ENCODE measurements at places on chromosomes 4 and X.

- H3K4me3 ChIP-seq, result no peak overlapping the region
- DNase-seq, result no peak
- H3K27me3 ChIP-seq, result no peaks in the 10 kb centered on the region
- no peak overlapping the region for H3K27ac ChIP-seq
- H3K36me3 ChIP-seq, result no peaks in the 10 kb centered on the region
These were observed 989.2 kb upstream of the LCORL start for GRCh38 chr4:19010761-19011160.

DNA sequence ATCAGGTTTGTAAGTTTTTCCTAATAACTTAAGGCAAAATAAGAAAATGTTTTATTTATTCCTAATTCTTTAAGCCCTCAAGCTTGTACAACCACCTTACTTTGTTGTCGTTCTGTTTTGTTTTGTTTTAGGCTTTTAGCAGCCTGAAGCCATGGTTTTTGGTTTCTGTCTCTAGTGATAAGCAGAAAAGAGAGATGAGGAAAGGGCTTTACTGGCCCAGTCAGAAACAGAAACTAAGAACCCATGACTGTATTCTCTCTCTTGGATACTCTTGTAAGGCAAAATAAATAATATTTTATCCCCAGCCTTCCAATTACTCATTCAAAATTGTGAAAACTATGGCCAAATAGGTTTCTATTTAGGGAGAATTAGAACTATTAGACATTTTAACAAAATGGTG lies 29.4 kb downstream of the TBC1D19 start:
- no peaks in the 10 kb centered on the region for H3K36me3 ChIP-seq
- H3K4me1 ChIP-seq, result no peaks in the 10 kb centered on the region
- H3K27ac ChIP-seq, result no peak overlapping the region

DNA sequence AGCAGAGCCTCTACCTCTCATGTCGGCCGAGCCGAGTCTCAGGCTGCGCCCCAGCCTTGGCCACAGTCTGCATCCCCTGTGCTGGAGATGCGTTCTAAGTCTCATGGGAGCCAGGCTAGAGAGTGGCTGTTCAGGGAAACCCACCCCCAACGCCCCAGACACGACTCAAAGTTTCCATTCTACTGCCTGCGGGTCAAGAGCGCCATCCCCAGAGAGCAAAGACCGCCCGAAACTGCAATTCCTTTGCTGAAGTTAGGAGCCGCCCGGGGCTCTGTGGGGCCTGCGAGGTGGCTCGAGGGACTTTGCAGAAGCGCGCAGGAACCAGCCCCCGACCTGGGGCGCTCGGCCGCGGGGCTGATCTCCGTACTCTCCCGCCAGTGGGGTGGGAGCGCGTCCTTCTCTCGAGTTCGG lies 10.0 kb upstream of the ELF4 start:
- DNase-seq, result no peak
- no peaks in the 10 kb centered on the region for H3K36me3 ChIP-seq
- H3K27me3 ChIP-seq, result no peaks in the 10 kb centered on the region
- H3K27ac ChIP-seq, result peak overlapping the region; percentile 48
- peaks cover 14% of the 10 kb centered on the region for H3K4me1 ChIP-seq

DNA sequence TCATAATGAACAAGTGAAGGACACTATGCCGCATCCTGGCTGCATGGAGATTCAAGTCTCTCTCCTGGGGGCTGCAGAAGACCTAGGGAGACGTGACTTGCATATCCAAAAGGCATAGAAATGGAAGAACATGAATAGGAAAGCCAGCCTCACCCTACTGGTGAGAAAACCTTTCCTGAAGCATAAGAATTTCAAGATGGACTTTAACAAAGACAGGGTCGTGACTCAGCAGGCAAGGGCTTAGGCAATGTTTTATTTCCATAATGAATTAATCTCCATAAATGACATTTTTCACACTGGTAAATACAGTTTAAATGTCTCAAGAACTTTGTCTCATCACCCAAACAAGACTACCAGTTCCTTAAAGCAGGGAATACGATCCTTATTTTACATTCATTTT lies 78.9 kb downstream of the RFC1 start:
- no peak for DNase-seq
- H3K27ac ChIP-seq, result no peak overlapping the region
- peaks cover 72% of the 10 kb centered on the region for H3K36me3 ChIP-seq
- H3K4me3 ChIP-seq, result no peak overlapping the region
- no peaks in the 10 kb centered on the region for H3K27me3 ChIP-seq

DNA sequence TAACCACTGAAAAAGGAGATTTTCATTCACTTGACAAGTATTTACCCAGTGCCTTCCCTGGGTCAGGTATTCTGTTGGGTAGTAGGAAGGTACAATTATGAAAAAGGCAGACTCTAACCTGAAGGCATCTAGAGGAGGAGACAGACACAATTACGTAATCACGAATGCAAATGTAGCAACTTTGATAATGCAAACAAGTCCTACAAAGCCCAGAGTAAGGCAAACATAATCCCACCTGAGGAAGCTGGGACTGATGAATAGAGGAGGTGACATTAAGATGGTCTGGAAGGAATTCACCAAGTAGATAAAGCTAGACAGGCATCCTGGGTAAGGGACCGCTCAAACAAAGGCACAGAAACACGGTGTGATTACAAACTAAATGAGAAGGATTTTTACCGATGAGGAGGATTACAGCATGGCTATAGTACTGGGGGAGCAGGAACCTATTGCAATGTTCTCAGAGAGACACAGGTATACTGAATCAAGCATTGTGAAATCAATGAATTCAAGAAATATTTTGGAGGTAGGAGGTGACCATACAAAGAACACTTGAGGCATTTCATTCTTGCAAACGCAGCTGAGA lies 37.1 kb downstream of the TMEM150C start:
- no peak overlapping the region for H3K4me3 ChIP-seq
- H3K4me1 ChIP-seq, result no peaks in the 10 kb centered on the region
- no peaks in the 10 kb centered on the region for H3K36me3 ChIP-seq
- no peaks in the 10 kb centered on the region for H3K27me3 ChIP-seq
- no peak for DNase-seq

DNA sequence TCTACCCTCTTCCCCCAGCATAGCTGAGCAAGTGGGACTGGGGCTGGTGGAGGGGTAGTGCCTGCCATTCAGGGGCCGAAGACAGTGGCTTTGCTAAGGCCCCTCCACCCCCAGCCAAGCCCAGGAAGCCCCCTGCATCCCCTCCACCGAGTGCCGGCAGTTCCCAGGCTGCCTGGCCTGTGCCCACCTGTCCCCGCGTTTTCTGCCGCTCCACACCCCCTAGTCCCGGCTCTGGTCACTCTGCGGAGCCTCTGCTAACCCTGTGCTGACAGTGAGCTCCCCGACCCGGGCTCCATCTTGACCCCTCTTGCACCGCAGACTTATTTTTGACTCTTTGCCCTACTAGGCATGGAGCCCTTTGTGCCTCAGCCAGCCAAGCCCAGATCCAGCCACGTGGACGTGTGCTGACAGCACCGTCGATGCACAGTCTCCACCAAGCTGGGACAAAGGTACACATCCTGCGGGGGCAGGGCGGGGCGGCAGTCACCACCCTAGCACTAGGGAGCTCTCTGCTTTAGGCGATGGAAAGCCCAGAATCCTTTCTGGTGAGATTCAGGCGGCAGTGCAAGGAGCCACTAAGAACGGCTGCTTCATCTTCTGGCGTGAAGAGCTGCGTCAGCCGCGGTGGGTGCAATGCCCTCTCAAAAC lies 96.6 kb downstream of the PHKA2 start:
- no peaks in the 10 kb centered on the region for H3K36me3 ChIP-seq
- peak overlapping the region; percentile 39 for H3K27ac ChIP-seq
- H3K4me3 ChIP-seq, result no peak overlapping the region
- H3K27me3 ChIP-seq, result no peaks in the 10 kb centered on the region
- DNase-seq, result no peak
- peaks cover 22% of the 10 kb centered on the region for H3K4me1 ChIP-seq

- no peak for DNase-seq
- H3K27me3 ChIP-seq, result no peaks in the 10 kb centered on the region
- H3K27ac ChIP-seq, result no peak overlapping the region
- no peaks in the 10 kb centered on the region for H3K36me3 ChIP-seq
- H3K4me3 ChIP-seq, result no peak overlapping the region
These were observed 75.9 kb upstream of the CITED1 start for GRCh38 chrX:72381439-72382201.

DNA sequence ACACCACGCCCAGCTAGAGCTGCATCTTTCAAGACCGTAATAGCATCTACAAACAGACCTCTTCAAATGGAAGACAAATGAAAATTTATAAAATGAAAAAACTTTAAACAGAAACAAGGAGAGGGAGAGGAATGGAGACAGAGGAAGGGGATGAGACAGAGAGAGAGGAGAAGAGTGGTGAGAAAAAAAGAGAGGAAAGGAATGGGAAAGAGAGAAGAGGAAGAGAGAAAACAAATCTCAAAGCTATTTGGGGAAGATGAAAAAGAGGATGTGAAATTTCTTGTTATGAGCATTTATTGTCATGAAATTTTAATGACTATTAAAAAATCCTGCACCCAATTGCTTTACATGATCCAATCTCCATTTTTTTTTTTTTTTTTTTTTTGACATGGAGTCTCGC lies 726.9 kb downstream of the GRID2 start:
- no peak for DNase-seq
- H3K27me3 ChIP-seq, result no peaks in the 10 kb centered on the region
- H3K27ac ChIP-seq, result no peak overlapping the region
- no peaks in the 10 kb centered on the region for H3K36me3 ChIP-seq
- H3K4me3 ChIP-seq, result no peak overlapping the region
- H3K4me1 ChIP-seq, result no peaks in the 10 kb centered on the region

- H3K36me3 ChIP-seq, result no peaks in the 10 kb centered on the region
- no peak for DNase-seq
- H3K4me3 ChIP-seq, result no peak overlapping the region
These were observed 67.1 kb downstream of the RXFP1 start for GRCh38 chr4:158588777-158589176.

- H3K27ac ChIP-seq, result no peak overlapping the region
- no peak overlapping the region for H3K4me3 ChIP-seq
- peaks cover 4% of the 10 kb centered on the region for H3K4me1 ChIP-seq
- no peaks in the 10 kb centered on the region for H3K27me3 ChIP-seq
- no peaks in the 10 kb centered on the region for H3K36me3 ChIP-seq
These were observed 62.5 kb downstream of the ABLIM2 start for GRCh38 chr4:8095956-8096689.

DNA sequence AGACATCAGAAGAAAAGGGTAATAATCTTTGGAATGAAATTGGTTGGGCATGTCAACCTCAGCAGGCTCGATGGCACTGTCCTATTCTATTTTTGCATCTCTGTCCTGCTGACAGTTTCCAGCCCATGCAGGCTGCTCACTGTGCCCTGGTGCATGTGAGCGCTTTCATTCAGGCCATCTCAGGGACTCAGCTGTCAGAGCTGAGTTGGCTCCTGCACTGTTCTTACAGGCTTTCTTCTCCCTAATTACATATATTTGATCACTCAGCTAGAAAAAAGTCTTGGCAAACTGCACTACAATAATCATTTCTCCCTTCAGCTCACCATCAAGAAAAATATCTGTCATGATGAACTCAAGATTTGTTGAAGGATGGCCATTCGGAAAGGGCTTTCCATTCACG lies 84.7 kb downstream of the RASL11B start:
- H3K4me1 ChIP-seq, result no peaks in the 10 kb centered on the region
- DNase-seq, result no peak
- no peaks in the 10 kb centered on the region for H3K27me3 ChIP-seq
- no peaks in the 10 kb centered on the region for H3K36me3 ChIP-seq
- no peak overlapping the region for H3K4me3 ChIP-seq

GRCh38 chrX:108199691-108200090 lies 108.1 kb downstream of the ATG4A start:
- no peak for DNase-seq
- no peak overlapping the region for H3K27ac ChIP-seq
- no peaks in the 10 kb centered on the region for H3K4me1 ChIP-seq
- no peak overlapping the region for H3K4me3 ChIP-seq
- H3K36me3 ChIP-seq, result peaks cover 6% of the 10 kb centered on the region

DNA sequence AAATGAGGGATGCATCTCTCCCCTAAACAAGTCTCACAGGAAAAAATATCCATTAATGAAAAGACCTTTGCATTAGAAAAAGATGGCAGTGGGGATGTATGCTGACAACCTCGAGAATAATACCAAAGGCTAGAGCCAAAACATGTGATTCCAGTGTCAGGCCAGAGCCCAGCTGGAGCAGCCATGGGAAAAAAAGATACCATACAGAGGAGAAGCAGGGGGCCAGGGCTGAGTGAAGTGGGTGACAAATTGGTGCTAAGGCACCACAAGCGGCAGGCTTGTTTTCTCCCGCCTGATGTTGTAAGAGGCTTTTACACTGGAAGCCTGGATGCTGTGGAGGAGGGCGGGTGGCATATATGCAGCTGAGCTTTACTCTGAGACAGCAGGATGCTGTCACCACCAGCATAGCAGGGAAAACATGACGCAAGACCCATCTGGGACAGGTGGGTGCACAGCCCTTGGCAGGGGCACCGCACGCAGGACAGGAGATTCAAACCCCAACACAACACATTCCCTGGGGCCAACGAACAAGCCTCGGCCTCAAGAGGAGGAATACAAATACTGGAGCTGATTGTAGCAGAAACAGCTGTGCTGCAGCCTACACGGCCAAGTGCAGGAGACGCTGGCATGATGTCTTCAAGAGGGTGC lies 91.9 kb downstream of the TSPAN5 start:
- DNase-seq, result no peak
- H3K36me3 ChIP-seq, result peaks cover 10% of the 10 kb centered on the region
- no peak overlapping the region for H3K27ac ChIP-seq
- peaks cover 11% of the 10 kb centered on the region for H3K4me1 ChIP-seq
- no peaks in the 10 kb centered on the region for H3K27me3 ChIP-seq

GRCh38 chr4:138567696-138568095 lies 325.5 kb upstream of the SLC7A11 start:
- peaks cover under 1% of the 10 kb centered on the region for H3K4me1 ChIP-seq
- no peaks in the 10 kb centered on the region for H3K27me3 ChIP-seq
- no peak for DNase-seq
- H3K4me3 ChIP-seq, result no peak overlapping the region

- DNase-seq, result no peak
- H3K27me3 ChIP-seq, result no peaks in the 10 kb centered on the region
- no peak overlapping the region for H3K4me3 ChIP-seq
These were observed 547.5 kb downstream of the SMARCA1 start for GRCh38 chrX:128975745-128976144.

DNA sequence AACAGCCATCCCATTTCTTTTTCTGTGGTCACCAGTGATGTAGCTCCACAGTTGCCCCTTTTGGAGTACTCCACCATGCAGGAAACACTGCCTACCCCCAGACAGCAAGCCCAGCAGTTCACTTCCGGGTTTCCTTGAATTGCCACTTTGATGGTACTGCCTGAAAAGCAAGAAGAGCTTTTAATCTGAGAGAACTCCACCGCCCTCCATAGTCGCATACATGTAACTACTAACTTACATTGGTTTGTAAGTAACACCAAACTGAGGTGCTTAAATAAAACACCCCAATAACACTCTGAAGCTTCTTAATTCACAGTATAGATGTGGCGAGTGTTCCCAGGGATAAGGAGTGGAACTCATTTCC lies 53.6 kb upstream of the HPSE start:
- H3K4me3 ChIP-seq, result no peak overlapping the region
- no peaks in the 10 kb centered on the region for H3K4me1 ChIP-seq
- no peak for DNase-seq
- H3K27ac ChIP-seq, result no peak overlapping the region
- no peaks in the 10 kb centered on the region for H3K36me3 ChIP-seq

- H3K27ac ChIP-seq, result no peak overlapping the region
- no peaks in the 10 kb centered on the region for H3K27me3 ChIP-seq
- H3K4me1 ChIP-seq, result no peaks in the 10 kb centered on the region
These were observed 1235.5 kb upstream of the TENM3 start for GRCh38 chr4:181007751-181008150.

- H3K36me3 ChIP-seq, result no peaks in the 10 kb centered on the region
- H3K4me3 ChIP-seq, result no peak overlapping the region
- DNase-seq, result no peak
- H3K27me3 ChIP-seq, result no peaks in the 10 kb centered on the region
- peaks cover 26% of the 10 kb centered on the region for H3K4me1 ChIP-seq
- no peak overlapping the region for H3K27ac ChIP-seq
These were observed 104.2 kb downstream of the KDR start for GRCh38 chr4:55021214-55021613.
